ENCODE measurements at places on chromosomes 5 and 9.
A peak's percentile ranks its signal among the peaks of the same experiment; 100 is the strongest.

DNA sequence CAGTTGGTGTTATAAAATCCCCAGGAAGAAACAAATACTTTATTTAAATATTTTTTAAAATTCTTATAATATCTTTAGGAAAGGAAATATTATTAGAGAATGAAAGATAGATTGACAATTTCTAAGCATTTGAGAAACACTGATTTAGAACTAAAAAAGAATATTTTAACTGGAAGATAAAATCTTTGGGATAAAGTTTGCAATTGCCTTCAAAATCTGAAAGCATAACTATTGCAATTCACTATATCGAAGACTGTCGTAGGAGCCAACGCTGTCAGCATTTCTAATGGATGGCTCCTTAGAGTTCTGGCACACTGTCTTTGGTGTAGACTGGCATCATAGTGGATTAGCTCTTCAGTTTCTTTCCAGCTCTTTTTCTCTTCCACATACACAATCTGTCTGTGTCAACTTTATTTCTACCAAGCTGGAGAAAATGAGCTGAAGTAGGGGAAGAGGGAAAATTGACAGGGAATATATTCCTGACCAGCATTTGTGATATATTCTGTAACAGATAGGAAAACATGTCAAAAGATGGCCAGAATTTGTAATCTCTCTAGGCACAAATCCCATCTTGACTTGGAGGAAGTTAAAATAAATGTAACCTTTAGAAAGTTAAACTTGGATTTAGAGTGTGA is 1561.4 kb downstream of the MAT2B start:
- DNase-seq, result no peak

- DNase-seq, result peak; percentile 77
Observed at GRCh38 chr5:129003232-129003631, 37.9 kb downstream of the SLC27A6 start.

- DNase-seq, result no peak
Observed at GRCh38 chr9:127390563-127390962, 6.4 kb upstream of the SLC2A8 start.

GRCh38 chr5:60325870-60326269 is 374.1 kb downstream of the DEPDC1B start:
- no peak for DNase-seq

DNA sequence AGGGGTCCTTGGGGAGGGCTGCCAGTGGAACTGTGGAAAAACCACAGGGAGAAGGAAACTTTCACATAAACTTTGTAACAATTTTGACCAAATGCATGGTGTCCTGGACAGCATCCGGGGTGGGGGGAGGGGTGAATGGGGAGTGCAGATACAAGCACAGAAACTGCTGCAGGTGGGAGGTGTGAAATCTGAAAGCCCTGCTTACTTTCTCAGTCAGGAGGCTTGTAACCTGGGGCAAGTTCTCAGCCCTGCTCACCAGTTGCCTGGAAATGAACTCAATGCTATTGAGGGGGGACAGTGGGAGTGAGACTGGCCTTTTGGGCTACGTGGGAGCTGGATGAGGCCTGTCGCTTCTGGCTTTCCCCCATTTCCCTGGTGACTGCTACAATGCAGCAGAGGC is 694.5 kb upstream of the ZNF608 start:
- no peak for DNase-seq

GRCh38 chr5:110623874-110624273 is 102.6 kb downstream of the TMEM232 start:
- DNase-seq, result peak; percentile 6

GRCh38 chr9:131271506-131271931 is 4.8 kb downstream of the FAM78A start:
- DNase-seq, result no peak

GRCh38 chr9:103900466-103900865 is 193.6 kb upstream of the SMC2 start:
- no peak for DNase-seq

- no peak for DNase-seq
Observed at GRCh38 chr5:180139731-180140055, 68.1 kb upstream of the RNF130 start.

GRCh38 chr5:120124961-120125360 is 339.1 kb upstream of the PRR16 start:
- DNase-seq, result no peak

- DNase-seq, result no peak
Observed at GRCh38 chr5:65043843-65044359, 275.2 kb downstream of the CWC27 start.

- DNase-seq, result no peak
Observed at GRCh38 chr9:87327575-87328125, 170.0 kb upstream of the DAPK1 start.

- DNase-seq, result no peak
Observed at GRCh38 chr9:128150594-128151308, 1.5 kb downstream of the LCN2 start.

DNA sequence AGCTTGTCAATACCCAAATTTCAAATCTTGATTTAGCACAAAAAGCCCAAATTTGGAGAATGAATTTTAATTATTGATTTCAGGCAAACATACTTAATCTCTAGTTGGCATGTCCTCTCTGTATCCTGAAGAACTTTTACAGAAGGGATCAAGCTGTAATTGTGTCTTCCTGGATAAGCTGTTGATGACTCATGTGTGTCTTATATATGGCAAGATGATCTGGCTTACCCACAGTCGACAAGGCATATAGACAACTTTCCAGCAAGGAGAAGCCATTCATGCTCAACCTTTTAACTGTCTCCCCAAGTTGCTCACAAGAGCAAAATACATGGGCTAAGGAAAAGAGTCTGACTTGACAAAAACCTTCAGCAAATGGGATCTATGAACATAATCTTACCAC is 112.5 kb upstream of the SLCO6A1 start:
- no peak for DNase-seq

DNA sequence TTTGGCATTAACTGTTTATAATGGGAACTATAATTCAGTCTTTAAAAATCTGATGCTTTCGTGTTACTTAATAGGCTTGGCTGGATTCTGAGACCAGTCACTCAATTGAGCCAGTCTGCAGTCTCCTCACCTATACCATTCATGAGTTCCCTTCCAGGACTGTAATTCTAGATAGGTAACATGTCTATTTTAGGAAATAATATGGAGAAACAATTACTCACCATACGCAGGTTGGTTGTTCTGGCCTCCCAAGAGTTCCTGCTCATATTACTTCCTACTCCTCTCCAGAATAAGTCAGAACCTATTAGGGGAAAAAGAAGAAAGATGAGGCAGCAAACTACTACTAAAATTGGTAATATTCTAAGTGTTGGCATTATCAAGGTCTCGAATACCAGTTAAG is 4.5 kb upstream of the IARS1 start:
- no peak for DNase-seq

GRCh38 chr5:89534331-89534730 is 651.3 kb upstream of the MEF2C start:
- DNase-seq, result no peak

GRCh38 chr5:109614301-109614700 is 75.4 kb upstream of the MAN2A1 start:
- DNase-seq, result no peak

DNA sequence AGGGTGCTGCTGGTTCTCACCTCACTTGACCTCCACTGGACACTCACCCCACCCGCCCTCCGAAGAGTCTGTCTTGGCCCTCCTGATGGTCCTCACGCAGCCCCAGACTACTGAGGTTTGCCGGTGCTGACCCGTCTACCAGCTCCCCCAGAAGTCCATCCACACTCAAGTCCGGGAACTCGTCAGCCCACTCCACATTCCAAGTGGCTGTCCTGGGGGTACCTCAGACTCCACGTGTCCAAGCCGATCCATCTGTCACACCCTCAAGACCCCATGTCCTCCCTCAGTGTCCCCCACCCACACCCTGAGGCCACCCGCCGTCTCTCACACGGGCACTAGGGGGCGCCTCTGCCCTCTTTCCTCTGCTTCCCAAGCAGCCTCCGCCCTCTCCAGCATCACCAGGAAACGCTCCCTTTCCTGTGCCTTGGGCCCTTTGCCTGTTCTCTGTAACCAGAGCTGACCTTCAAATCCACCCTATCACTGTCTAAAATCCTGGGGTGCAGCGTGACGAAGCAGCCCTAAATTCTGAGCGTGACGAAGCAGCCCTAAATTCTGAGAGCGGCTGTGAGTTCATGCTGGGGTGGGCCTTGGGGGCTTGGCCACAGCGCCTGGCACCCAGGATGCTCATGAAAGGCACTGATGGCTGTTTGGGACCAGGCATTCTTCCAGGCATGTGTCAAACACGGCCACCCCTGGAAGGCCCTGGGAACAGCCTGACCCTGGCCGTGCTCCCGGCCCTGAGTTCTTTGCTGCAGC is 95.7 kb downstream of the KCNT1 start:
- DNase-seq, result peak; percentile 67

DNA sequence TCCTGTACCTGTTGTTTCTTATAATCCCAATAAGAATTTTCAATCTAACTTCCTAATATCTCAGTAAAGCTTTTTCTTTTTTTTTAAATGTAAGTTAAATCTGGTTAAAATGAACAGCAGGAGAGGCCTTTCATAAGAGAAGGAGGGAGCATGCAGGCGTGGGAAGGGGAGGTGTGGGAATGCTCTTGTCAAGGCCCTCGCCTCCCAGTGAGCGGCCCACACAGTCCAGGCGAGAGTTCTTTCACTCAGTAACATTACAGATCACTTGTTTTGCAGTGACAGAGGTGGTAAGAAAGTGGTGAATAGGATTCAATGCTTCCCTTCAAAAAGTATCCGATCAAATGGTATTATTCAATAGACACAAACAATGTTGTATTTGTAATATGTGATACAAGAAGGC is 125.0 kb downstream of the EPB41L4A start:
- no peak for DNase-seq

DNA sequence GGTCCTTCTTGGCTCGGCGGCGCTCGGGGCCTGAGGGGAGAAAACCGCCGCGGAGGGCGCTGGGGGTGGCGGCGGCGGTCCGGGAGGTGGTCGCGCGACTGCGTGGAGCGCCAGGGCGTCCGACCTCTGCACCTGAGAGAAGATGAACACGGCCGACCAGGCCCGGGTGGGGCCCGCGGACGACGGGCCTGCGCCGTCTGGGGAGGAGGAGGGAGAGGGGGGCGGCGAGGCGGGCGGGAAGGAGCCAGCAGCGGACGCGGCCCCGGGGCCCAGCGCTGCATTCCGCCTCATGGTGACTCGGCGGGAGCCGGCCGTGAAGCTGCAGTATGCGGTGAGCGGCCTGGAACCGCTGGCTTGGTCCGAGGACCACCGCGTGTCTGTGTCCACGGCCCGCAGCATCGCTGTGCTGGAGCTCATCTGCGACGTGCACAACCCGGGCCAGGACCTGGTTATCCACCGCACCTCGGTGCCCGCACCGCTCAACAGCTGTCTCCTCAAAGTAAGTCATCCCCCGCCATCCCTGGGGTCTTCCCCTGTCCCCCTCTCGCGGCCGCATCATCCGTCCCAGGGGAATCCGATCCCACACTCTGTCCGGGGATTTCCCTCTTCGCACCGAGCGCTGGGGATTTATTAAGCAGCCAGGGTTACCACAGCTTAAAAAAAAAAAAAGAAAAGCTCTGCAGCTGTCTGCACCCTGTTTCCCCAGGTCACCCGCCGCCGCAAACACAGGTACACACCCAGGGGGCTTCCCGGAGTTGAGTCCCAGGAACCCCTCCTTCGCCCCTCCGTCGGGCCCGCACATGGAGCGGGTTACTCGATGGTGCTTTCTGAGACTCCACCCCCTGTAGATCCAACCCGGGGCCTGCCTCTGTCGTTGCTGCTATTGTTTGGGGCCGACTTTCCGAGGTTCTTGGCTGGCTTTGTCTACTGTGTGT is at the start of gene GTF3C4:
Gene GTF3C4 (plus strand): TSS at position 8 of the 935 bp plus-strand sequence. CDS start 135 bp downstream, at position 143.
- DNase-seq, result peak; percentile 58

- no peak for DNase-seq
Observed at GRCh38 chr9:28260330-28260729, 687.0 kb upstream of the C9orf72 start.

- DNase-seq, result no peak
Observed at GRCh38 chr5:43036409-43036808, 3.7 kb downstream of the ANXA2R start.

GRCh38 chr9:128825923-128826700 is 3.5 kb downstream of the SPOUT1 start:
- DNase-seq, result no peak
